ENCODE measurements at places on chromosomes 1 and 21.

DNA sequence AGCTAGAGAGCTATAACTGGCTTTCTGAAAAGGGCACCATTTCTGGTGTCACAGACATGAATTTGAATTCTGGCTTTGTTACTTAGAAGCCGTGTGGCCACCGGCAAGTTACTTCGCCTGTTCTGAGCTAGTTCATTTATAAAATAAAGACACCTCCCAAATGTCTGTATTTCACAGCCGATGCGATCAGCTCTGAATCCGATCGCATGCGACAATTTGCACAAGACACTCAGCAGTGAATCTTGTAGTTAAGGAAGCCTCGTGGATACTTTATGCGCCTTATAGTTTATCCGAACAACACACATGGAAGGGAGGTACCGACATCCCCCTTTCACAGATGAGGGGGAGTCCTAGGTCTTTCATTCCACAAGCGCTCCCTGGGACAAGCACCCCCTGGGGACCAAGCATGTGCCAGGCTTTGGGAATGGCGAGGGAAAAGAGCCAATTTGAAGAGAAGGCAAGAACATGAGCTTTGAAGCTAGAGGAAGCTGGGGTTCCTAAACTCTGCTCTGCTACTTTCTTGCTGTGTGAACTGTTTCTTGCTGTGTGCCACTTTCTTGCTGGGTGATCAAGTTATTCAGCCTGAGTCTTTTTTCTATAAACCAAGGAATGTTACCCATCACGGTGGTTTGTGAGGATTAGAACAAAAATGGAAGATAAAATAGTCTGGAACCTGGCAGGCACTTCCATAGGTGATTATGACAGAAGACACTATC lies 3.9 kb downstream of the ID3 start:
- no peak for DNase-seq

- no peak for DNase-seq
Measured at GRCh38 chr1:11362547-11363021, 89.6 kb downstream of the UBIAD1 start.

GRCh38 chr1:107362468-107363140 lies 221.8 kb downstream of the NTNG1 start:
- no peak for DNase-seq

DNA sequence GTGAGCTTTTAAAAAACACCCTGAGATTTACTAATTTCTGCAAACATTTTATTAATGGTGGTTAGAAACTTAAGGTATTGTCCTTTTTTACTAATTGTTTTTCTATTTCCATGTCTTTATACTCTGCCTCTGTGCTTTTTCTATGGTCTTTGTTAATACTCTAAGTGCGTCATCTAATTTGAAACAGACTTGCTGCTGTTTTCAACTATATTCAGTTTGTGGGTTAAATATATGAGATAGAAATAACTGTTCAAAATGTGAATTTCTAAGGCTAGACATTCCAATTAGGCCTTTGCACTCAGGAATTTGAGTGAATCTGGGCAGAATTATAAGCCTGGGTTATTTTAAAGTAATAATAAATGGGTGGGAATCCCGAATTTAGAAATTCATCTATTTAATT lies 82.4 kb upstream of the COL11A1 start:
- no peak for DNase-seq

- DNase-seq: no peak
Measured at GRCh38 chr1:18128298-18128697, 20.7 kb downstream of the IGSF21 start.

DNA sequence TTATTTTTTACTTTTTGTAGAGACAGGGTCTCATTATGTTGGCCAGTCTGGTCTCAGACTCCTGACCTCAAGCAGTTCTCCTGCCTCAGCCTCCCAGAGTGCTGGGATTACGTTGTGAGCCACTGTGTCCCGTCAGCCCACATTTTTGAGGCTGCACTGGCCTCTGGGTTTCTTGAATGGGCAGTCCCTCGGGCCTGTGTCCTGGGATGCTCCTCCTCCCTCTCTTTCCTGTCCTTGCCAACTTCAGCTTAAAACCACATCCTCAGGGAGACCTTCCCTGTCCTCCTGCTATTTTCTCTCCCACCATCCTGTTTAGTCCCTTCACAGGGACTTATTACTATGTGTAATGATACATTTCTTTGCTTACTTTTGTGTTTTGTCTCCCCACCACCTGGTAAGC lies 31.4 kb upstream of the LYST start:
- peak; percentile 16 for DNase-seq

DNA sequence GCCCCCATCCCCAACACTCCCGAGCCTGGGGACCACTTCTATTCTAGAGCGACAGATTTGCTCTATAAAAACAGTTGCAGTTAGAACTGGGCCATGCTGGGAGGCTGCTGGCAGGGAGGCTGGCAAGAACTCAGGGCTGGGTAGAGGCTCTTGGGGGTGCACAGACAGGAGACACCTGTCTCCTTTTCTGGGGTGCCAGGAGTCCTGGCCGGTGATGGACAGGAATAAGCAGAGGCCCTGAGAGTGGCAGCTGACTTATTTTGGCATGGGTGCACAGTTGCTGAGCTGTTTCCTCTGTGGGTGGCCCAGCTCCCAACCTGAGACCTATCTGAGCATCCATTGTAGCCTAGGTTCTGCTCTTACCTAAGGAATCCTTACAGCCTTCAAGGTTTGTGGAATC lies 39.2 kb upstream of the TMPRSS2 start:
- DNase-seq: no peak

DNA sequence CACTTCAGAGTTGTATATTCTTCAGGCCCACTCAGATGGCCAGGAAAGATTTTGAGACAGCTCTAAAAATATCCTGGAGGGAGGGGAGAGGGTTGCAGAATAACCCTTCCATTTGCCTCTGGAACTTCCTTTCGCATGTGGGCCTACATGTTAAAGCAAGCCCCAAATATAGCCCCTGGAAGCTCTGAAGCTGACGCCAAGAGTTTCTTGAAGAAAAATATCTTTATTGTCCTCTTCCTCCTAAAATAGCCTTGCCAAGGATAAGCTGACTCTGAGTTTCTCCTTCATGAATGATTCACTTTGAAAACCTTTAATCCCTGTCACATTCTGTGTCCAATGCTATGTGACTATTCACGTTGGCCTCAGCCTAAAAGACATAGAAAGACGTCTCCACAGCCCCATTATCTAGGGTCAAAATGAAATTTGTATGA lies 6.4 kb downstream of the C1orf116 start:
- DNase-seq: no peak

- DNase-seq: no peak
Measured at GRCh38 chr21:27301220-27301619, 334.3 kb upstream of the ADAMTS5 start.

- no peak for DNase-seq
Measured at GRCh38 chr1:55172272-55172671, 42.9 kb downstream of the USP24 start.

DNA sequence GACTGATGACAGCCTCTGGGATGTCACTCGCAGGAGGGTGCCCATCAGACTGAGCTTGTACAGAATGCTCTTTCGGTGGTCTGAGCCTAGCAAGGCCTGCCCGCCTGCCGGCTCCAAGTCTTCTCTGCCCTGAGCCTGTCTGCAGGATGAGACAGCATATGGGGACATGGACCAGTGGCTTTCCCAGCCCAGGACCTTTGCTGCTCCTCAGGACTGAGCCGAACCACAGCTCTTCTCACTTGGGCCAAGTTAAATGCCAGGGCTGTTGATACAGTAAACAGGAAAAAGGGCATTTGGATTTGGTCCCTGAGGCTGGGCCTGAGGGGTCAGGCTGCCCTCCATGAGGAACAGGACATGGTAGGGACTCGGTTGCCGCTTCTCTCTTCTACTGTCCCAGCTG lies 64.3 kb upstream of the EPS8L3 start:
- no peak for DNase-seq

DNA sequence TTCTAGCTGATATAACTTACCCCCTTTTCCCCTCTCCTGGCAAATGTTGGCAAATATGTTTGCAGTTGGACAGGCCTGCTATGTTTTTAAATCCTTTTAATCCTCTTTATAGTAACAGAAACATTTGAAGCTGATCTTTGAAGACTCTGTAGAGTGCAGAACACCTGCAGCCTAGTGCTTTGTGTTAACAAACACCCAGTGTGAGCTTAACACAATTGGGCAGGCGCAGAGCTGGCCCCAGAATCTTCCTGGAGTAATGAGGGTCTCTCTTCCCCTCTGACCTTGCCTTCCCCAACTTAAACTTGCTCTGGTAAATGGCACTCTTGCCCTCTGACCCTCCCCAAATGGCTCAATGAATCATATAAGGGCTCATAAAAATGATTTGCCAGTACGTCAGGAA lies 247.9 kb upstream of the LYPLAL1 start:
- no peak for DNase-seq

GRCh38 chr1:5650283-5651026 lies 341.8 kb downstream of the NPHP4 start:
- DNase-seq: no peak

- DNase-seq: no peak
Measured at GRCh38 chr1:32764826-32765569, 52.2 kb downstream of the YARS1 start.

- DNase-seq: no peak
Measured at GRCh38 chr1:9128166-9128519, 759 bp downstream of the GPR157 start.

- DNase-seq: no peak
Measured at GRCh38 chr1:61138921-61139774, 56.8 kb downstream of the NFIA start.

DNA sequence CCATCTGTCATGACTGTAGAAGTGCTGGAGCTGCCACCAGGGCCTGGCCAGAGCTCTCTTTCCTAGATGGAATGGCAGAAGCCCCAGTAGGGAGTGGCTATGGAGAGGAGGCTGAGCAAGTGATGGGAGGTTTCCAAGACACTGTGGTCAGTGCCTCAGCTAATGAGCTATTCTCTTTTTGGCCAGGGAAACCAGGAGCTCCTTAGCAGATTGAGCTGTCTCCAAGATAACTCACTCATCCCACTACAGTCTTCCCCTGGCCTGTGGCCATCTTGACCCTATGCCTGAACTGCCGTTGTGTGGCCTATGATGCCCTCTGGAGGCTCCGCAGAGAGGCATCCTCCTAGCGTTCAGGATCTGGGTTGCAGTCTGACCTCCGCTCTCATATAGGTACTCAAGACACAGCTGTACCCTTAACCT lies 60.5 kb downstream of the ERI3 start:
- no peak for DNase-seq

DNA sequence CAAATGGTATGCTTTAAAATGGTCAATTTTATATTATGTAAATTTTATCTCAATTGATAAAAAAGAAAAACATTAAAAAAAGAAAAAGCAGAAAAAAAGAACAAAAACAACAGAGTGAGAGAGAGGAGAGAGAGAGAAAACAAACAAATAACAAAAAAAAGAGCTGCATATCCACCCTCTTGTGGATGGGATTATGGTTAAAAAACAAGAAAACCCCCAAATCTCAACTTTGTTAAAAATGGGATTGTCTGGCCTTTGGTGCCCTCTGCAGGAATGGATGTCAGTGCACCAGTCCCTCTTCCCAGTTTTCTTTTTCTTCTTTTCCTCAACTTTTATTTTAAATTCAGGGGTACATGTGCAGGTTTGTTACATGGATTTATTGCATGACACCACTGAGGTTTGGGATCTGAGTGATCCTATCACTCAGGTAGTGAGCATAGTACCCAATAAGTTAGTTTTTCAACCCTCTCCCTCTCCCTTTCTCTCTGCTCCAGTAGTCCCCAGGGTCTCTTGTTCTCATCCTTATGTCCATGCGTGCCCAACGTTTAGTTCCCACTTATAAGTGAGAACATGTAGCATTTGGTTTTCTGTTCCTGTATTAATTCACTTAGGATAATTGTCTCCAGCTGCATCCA lies 28.1 kb downstream of the RNF187 start:
- peak; percentile 71 for DNase-seq

DNA sequence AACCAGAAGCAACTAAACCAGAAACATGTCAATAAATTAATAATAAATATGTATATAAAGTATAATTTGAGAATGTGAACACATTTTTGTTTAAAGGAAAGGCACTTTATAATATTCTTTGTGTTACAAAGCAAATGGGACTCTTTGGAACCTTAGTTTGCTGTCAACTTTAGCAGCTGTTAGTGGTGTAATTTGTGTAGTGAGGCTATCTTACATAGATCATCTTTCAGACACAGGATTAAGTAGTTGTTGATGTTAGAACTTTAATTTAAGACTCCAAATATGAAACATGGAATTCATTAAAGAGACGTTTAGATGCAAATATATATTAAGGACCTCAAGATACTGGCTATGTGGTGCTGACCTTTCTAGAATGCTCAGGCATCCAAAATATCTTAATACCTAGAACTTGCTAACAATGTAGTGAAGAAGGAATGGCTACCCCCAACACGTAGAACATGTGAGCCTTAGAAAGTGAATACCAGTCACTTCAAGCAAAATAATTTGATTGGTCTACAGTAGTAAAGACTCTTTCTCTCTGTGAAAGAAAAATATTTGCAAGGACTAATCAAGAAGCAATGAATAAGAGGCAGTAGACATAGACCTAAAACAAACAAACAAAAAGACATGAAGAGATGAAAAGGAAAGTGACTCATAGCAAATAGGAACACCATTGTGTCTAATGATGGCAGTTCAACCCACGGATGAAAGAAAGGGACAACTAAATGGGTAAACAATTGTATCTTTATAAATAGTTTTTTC lies 811.4 kb downstream of the USP25 start:
- DNase-seq: no peak

- DNase-seq: no peak
Measured at GRCh38 chr1:115211071-115211745, 121.9 kb upstream of the TSPAN2 start.

DNA sequence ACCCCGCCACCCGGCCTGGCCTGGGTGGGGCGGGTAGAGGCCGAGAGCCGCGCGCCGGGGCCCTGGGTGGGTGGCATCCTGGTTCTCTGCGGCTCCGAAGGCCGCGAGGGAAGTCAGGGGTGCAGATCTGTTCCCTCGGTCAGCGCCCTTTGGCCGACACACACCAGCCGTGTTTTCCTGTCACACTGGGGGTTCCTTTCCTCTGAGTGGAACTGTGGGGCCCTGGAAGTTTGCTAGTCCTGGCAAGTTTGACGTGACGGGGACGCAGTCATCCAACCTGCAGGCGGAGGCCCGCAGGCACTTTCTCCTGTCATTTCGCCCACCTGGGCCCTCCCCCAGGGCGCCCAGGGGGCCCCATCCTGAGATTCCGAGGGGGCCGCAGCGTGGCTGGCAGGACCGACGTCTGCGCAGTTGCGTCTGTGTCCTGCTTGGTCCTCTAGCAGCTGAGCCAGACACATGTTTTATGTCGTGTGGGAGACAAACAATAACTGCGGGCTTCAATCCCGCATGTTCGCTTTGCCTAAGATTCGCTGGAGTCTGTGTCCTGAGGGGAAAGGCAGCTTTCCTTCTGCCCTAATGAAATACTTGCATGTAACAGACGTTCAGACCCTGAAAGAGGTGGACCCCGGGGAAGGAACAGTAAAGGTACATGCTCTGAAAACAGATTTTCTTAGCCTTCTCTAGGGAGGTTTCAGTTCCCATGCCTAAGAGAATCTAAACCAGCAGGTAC lies 1.5 kb downstream of the FAM163A start:
- no peak for DNase-seq

DNA sequence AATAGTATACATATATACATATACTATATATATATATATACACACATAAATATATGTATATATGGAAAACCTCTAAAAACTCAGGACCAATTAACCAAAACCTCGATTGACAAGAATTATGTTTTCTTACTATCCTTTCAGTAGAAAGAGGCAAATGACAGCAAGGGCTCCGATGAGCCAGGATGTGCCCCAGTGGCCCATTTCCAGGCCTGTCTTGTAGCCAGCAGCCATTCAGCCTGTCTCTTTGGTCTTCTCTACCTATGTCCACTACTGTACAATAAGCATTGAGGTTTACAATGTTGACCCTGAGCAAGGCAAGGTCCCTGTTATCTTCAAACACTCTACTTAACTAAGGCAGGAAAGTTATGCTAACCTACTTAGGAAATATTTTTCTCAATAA lies 9.8 kb downstream of the KCNA2 start:
- DNase-seq: no peak

GRCh38 chr1:198056255-198056654 lies 100.5 kb upstream of the NEK7 start:
- no peak for DNase-seq

Measured in KBM-7 (cell line).